ENCODE measurements at places on chromosomes 13 and 19.

- no peak for DNase-seq
These were observed 17.5 kb downstream of the RYR1 start for GRCh38 chr19:38451036-38451435.

DNA sequence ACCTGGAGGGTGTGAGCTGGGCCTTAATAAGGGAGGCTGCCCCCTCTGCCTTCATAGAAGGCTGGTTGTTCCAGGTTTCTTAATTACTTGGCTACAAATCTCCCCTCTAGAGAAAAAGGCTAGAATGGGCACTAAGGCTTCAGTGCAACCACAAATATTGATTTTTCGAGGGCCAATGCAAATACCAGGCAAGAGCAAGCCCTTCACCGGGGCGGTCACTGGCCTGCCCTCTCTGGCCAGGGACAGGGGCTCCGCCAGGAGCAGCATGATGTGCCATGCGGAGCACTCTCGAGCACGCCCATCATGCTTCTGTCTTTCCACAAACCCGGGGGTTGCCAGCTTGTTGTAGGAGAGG is 127.8 kb upstream of the SPACA7 start:
- DNase-seq: no peak

GRCh38 chr13:30818323-30818960 is 83.1 kb downstream of the ALOX5AP start:
- DNase-seq: no peak

DNA sequence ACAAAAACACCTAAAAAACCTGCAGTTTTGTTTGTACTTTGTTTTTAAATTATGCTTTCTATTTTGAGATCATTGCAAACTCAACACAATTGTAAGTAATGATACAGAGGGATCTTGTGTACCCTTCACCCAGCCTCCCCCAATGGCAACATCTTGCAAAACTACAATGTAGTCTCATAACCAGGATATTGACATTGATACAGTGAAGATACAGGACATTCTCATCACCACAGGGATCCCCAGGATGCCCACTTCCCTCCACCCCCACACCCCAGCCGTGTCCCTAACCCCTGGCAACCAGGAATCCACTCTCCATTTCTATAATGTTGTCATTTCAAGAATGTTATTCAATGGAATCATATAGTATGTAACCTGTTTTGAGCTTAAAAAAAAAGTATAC is 10.3 kb upstream of the C5AR2 start:
- DNase-seq: no peak

DNA sequence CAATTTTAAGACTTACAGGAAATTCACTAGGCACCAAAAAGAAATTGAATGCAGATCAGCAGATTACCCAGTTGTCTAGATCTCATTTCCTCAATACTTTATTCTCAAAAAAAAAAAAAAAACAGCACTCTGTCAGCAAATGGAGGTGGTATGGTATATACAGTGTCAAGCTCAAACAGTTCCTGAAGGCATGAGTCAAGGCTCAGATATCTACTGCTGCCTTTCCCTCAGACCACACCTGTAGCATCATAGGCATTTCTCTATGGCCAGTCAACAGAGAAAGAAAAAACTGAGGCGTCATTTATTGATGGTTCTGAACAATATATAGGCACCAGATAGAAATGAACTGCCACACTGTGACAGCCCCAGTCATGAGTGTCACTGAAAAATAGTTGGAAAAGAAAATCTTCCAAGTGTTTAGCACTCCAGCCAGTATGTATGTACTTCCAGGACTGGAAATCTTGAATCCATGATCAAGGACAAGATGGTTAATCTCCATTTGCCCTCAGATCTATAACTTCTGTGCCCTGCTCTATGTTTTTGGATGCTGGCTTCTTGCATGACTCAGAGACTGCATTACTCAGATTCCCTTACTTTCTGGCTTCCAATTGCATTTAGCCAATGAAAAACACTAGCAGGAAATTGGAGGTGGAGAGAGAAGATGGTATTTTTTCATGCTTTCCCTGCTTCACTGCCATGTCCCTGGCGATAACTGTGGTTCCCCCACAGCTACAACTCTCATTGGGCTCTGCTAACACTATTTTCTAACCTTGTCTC is 8.4 kb upstream of the COG3 start:
- no peak for DNase-seq

GRCh38 chr13:35016362-35017112 is 74.5 kb downstream of the NBEA start:
- no peak for DNase-seq

GRCh38 chr13:113555141-113555540 is 29.4 kb upstream of the TFDP1 start:
- DNase-seq: no peak

DNA sequence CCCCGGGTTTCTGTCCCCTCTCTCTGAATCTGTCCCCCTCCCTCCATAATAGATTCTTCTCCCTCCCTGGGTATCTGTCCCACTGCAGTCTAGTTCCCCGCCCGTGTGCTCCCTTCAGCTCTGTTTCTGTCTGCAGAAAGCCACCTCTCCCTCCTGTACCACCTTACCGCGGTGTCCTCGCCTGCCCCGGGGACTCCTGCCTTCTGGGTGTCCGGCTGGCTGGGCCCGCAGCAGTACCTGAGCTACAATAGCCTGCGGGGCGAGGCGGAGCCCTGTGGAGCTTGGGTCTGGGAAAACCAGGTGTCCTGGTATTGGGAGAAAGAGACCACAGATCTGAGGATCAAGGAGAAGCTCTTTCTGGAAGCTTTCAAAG is 1.3 kb downstream of the FCGRT start:
- DNase-seq: no peak

DNA sequence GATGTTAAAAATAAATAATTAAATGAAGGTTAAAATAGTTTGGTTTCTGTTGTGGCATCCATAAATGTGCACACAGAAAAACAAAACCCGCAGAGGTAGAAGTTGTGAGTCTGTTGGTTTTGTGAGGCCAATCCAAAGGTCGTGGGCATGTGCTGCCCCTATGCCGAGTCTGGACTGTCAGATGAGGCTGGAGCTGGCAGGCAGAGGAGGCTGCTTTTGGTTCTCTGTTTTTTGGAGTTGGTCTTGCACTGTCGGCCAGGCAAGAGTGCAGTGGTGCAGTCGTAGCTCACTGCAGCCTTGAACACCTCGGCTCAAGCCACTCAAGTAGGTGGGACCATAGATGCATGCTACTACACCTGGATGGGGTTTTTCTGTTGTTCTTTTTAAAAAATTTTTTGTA is 43.7 kb downstream of the TSSK6 start:
- no peak for DNase-seq

Data from esophagus squamous epithelium (tissue), 5 donors.